ENCODE measurements at places on chromosomes 5 and 9.

GRCh38 chr5:109703166-109703565 lies 13.4 kb downstream of the MAN2A1 start:
- DNase-seq = no peak

- no peak for DNase-seq
These were observed 11.7 kb downstream of the MPDZ start for GRCh38 chr9:13267743-13268142.

DNA sequence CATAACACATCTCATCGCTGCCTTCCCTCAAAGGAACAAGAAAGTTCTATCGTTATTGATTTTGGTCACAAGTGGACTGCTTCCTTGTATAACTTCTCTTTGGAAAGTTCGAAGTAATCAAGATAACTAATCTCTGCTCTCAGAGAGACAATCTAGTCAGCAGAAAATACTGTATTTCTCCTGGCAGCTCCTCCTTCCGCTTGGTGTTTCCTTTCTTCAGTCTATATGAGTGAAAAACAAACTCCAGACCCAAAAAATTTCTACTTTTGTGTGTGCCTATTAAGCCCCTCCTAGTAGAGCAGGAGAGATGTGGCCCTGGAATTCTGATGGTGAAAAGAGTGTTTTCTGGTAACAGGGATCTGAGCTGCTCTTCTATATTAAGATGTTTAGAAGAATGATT lies 24.5 kb downstream of the OSTF1 start:
- no peak for DNase-seq

- peak; percentile 61 for DNase-seq
These were observed 25.3 kb downstream of the ZDHHC11B start for GRCh38 chr5:759111-759751.

- DNase-seq = no peak
These were observed 105.2 kb upstream of the CACNA1B start for GRCh38 chr9:137772281-137772873.

Data from activated CD4-positive, alpha-beta T cell treated with anti-CD3 and anti-CD28 coated beads, Interleukin-2, amount 50 U/mL, for 48 hours (primary cell).